ENCODE measurements at places on chromosomes 7 and 10. TPM values are rescaled to one million over a fixed set of nuclear protein-coding genes. Genes with fewer than 3 reads are reported as not detected.

The COL28A1 gene
- 1.1 TPM for polyA plus RNA-seq

The SPDYE2B gene
- 5.1 TPM for polyA plus RNA-seq

The NUDCD3 gene
- 84.1 TPM for polyA plus RNA-seq

DNA sequence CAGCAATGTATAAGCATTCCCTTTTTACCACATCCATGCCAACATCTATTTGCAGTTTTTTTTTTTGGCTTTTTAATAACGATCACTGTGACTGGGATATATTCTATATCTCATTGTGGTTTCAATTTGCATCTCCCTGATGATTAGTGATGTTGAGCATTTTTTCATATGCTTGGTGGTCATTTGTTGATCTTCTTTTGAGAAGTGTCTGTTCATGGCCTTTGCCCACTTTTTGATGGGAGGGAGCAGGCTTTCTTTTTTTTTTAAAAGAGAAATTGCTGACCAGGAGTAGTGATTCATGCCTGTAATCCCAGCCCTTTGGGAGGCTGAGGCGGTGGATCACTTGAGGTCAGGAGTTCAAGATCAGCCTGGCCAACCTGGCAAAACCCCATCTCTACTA lies 4.0 kb downstream of the MUC17 start:
- DNase-seq: no peak

The HPSE2 gene
- polyA plus RNA-seq: not detected

The SLC29A3 gene
- 3.9 TPM for polyA plus RNA-seq

The H2BK1 gene
- not detected for polyA plus RNA-seq

The NUTM2E gene
- polyA plus RNA-seq: 0.67 TPM

DNA sequence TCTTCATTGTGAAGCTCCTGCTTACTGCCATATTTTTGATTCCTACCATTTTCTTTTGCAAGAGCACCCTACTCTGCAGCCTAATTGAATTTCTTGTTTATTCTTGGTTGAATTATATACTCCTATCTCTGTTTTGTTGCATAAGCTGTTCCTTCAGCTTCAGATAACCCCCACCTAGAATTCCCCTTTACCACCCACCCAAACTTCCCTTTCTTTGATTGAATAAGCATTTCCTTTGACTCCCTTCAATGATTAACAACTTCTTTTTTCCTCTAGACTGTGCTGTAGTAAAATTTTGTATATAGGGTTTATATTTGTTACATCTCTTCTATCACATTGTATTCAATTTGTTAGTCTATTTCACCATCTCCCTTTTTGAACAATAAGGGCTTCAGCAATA lies 168.1 kb downstream of the GPR37 start:
- DNase-seq: no peak

GRCh38 chr10:95793401-95794045 lies 37.6 kb downstream of the ENTPD1 start:
- peak; percentile 9 for DNase-seq

DNA sequence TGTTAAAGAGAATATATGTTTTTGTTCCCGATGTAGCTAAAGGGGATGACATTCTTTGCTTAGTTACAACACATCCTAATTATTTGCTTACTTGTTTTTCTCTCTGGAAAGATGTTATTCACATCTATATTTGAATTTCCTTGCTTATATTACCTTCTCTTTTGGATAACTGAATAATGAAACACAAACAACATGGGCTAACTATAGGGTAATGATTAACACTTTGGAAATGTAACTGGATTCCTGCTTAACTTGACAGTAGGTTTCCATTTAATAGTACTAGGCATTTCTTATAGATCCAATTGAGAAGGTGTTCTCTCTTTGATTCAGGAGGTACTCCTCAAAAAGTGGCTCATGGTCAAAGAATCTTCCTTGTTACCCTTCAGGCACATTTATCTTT lies 141.1 kb downstream of the CCSER2 start:
- no peak for DNase-seq

DNA sequence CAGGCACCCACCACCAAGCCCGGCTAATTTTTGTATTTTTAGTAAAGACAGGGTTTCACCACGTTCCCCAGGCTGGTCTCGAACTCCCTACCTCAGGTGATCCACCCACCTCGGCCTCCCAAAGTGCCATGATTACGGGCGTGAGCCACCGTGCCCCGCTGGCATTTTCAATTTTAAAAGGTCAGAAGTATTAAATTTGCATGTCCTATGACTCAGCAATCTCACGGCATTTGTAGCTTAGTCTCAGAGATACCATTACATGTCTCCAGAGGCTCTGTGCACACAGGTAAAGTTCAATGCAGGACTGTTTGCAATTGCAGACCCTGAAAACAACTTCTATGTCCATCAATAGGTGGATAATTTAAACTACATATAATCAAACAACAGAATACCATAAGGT lies 99.2 kb downstream of the DLG5 start:
- no peak for DNase-seq

- no peak for DNase-seq
These were observed 710.1 kb downstream of the PARD3 start for GRCh38 chr10:34104829-34105572.

- no peak for DNase-seq
These were observed 237.5 kb upstream of the HGF start for GRCh38 chr7:82007315-82007714.

DNA sequence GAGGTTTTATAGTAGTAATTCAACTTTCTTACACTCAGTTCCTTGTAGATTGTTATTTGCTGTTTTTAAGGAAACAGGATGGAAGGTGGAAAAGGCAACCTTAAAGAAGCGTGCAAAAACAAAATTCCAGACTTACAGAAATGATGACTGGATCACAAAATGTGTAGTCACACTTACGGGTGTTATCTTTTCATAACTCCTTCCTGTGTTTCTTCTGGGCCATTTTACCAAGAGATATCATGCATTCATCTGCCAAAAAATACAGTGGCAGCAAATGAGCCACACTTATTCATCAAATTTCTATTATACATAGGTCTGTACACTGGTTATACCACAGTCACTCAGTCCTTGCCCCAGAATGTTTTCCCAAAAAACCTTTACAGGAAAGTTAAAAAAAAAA lies 94.3 kb upstream of the IL6 start:
- DNase-seq: no peak

- no peak for DNase-seq
These were observed 28.1 kb downstream of the ST8SIA6 start for GRCh38 chr10:17426263-17426750.

The SLC26A3 gene
- polyA plus RNA-seq: not detected

- no peak for DNase-seq
These were observed 410.2 kb downstream of the AUTS2 start for GRCh38 chr7:70008466-70008865.

- no peak for DNase-seq
These were observed 38.0 kb upstream of the MKX start for GRCh38 chr10:27783660-27784059.

- DNase-seq: no peak
These were observed 374.2 kb upstream of the KLF6 start for GRCh38 chr10:4159173-4159572.

- no peak for DNase-seq
These were observed 16.3 kb downstream of the REEP3 start for GRCh38 chr10:63537536-63537935.

DNA sequence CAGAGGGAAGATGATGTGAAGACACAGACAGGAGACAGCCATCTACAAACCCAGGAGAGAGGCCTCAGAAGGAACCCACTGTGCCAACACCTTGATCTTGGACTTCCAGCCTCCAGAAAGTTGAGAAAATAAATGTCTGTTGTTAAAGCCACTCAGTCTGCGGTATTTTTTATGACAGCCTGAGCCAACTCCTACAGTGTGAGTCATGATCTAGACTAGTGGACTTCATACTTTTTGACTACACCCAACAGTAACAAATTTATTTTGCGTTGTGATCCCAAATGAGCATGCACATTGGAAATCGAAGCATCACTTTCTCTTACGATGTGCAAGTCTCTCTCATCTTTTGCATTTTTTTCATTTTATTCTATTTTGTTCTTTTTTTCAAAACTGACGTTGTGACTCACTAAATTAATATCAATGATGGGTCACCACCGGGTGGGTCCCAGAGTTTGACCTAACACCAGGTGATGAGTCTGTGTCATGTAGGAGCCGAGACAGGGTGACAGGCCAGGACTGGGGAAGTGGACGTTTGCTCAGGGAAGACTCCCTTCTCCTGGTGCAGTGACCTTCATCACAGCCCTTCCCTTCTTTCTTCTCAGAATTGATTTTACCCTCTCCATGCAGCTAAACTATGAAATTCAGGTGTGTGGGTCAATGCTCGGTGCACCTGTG lies 28.9 kb downstream of the PHYH start:
- DNase-seq: no peak

The RNF32 gene
- 1.8 TPM for polyA plus RNA-seq

DNA sequence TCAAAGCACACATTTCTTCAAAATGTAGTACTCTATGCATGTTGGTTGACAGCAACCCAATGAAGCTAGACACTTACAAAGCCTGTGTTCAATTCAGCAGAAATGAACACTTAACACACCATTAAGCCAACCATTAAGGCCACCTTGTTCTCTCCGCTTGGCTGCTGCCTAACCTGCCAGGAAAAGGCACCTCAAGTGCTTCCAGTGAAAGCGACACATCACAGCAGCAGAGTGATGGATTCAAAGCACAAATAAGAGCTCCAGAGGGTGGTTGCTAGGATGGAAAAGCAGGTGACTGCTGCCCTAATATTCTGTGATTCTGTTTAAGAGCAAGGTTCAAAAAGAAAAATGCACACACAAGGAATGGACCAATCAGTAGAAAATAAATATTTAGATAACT lies 81.5 kb upstream of the GNAI1 start:
- no peak for DNase-seq

DNA sequence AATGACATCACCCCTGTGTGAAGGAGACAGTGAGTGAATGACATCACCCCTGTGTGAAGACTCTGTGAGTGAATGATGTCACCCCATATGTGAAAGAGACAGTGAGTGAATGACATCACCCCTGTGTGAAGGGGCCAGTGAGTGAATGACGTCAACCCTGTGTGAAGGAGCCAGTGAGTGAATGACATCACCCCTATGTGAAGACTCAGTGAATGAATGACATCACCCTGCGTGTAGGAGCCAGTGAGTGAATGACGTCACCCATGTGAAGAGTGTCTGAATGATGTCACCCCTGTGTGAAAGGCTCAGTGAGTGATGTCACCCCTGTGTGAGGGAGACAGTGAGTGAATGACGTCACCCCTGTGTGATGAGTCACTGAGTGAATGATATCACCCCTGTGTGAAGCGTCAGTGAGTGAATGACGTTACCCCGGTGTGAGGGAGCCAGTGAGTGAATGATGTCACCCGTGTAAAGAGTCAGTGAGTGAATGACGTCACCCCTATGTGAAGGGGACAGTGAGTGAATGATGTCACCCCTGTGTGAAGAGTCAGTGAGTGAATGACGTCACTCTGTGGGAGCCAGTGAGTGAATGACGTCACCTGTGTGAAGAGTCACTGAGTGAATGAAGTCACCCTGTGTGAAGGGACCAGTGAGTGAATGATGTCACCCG lies 478.1 kb downstream of the PTPRN2 start:
- DNase-seq: no peak

DNA sequence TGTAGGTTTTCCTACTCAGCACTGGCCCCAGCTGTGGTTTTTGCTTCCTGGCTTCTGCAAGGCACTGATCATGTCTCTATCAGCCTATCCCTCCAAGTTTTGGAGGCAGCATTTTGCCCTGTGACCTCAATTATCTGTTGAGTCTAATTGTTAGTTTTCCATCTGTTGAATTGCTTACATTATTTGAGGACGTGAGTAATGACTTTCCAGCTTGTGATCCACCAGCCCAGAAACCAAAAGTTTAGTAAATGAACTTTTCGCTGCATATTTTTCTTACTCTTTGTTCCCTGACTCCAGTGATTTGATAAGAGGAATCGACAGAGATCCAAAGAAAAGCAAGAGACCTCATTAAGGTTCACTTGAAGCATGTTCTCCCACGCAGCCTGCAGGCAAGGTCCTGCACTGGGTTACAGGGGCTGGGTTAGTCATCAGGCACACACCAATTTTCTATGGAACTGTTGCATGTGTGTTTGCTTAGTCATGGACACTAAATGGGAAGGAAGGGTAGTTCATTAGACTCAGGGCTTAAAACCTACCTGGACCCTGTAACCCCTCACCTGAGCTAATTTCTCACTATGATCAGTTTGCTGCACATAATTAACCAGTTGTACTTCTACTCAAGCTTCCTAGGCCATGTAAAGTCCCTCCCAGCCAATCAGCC lies 57.2 kb downstream of the AKR1E2 start:
- no peak for DNase-seq

- no peak for DNase-seq
These were observed 151.6 kb downstream of the MALRD1 start for GRCh38 chr10:19200211-19200610.

- DNase-seq: no peak
These were observed 14.8 kb upstream of the MKLN1 start for GRCh38 chr7:131312838-131313237.

All from hindlimb muscle (tissue), 1 donor.